Globus pallidus (tissue), 1 donor: ENCODE measurements at places on chromosomes 2 and 18.

DNA sequence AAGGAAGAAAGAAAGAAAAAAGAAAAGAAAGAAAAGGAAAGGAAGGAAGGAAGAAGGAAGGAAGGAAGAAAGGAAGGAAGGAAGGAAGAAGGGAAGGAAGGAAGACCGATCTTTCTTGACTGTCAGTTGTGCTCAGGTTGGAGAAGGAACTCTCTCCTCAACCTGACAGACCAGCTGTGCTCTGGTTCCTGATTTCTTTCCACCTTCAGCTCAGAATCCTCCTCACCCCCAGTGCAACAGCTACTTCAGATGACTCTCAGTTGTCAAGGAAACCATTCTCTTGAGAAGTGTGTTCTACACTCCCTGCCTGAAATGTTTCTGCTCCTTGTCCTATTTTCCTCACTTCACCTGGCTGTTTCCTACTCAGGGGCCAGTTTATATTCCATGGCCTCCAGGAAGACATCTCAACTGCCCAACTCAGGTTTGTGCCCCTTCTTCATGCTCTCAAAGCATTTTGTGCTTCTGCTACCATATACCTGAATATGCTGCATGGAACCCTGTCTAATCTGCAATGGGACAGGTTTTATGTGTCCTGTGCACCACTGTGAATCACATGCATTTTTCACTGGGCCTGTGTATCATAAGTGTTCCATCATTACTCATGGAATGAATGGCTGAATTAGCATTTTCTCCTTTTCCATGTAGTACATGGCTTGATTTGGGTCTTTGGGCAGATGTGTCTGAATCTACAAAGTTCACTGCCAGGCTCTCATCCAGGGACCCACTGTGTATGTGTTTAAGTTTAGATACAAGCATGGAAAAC lies 32.8 kb upstream of the DOCK10 start:
- DNase-seq = no peak

DNA sequence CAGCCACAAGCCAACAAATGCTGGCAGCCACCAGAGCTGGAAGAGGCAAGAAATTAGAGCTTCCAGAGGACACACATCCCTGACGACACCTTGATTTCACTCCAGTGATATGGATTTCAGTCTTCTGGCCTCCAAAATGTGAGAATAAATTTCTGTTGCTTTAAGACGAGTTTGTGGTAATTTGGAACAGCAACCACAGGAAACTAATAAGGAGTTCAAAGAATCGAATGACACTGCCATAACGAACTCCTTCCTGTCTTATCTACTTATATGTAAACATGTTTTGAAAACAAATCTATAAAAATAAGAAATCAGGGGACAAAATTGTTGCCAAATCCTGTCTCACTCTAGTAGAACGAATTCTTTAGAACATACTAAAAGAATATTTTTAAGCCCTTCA lies 75.8 kb downstream of the GRB14 start:
- DNase-seq = no peak

GRCh38 chr2:238938003-238938400 lies 90.1 kb downstream of the TWIST2 start:
- DNase-seq = no peak

DNA sequence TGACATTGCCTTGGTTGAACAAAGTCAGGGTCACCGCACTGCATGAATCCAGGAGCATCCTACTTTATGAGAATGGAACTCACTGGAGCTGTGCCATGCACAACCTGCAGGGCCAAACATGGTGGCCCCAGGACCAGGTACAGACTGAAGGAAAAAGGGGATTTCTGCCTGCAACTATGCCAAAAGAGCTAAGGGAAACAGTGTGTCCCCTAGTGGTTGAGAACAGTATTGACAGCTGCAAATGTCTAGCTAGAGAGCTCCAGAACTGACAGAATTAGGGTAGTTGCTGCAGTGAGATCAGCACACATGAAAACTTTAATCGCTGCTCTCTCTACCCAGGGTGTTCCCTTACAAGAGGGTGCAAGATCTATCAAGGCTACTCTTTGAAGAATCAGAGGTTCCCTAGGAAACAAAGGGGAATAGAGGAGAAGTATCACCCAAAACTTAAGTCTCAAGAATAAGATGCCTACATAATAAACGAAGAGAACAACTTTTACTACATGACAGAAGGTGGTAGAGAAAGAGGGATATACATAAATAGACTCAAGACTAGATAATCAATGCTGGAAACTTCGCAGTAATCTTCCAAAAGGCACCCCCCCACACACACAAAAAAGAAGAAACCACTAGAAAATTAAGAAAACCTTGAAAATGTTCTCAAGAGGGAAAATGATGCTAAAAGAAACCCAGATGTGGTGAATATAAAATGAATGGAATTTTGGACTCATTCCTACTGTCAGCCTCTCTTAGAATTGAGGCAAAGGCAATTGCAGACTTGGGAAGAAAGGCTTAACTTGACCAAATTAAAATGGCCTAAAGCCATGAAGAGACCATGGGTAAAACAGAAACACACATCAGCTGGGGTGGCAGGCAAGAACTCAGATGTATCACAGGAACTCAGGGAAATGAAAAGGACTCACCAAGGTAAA lies 43.6 kb upstream of the IHH start:
- peak; percentile 3 for DNase-seq

DNA sequence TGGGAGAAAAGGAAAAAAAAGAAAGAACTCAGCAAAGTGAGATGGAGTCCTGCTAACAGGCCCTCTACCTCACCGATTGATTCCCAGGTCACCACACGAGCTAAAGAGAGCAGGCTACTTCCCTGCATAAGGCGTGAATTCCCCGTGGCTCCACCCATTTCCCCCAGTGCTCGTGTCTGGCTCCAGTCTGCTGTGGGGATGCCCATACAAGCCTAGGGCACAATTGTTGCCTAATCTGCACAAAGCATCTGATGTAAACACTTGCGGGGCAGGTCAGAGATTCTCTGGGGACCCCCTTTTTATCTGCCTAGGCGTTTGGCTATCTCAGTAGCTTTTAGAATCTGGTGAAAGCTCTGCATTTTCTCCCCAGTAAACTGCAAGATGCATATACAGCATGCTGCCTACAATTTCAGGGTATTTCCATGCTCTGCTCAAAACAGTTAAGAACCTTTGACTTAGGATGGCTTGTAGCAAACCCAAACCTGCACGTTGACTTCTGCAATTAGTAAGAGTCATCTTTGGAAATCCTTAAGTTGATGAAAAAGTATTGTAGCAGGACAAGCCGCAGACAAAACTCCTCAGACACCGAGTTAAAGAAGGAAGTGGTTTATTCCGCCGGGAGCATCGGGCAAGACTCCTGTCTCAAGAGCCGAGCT lies 34.8 kb downstream of the MYO3B start:
- DNase-seq = no peak

DNA sequence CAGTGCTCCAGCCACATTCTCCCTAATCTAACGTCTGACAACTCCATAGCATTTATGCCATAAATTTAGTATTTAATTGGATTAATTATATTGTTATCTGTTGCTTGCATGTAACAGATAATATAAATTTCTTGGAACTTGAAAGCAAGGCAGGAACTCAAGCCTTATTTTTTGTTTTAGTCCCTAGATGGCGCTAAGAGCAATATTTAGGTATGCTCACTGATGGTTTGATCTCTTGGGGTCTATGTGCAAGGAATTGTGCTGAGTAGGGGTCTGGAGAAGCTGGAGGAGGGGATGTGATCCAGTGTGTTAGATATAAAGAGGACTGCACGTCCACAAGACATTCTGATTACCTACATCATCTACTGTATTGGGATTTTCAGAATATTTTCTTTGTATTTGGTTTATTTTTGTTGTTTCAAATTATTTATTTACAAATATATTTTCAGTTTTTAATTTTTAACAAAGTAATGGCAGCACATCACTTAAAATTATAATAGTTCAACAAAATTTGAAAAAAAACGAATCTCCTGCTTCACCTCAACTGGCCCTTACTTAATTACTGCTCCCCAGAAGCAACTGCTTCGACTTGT lies 32.8 kb downstream of the KATNAL2 start:
- no peak for DNase-seq

DNA sequence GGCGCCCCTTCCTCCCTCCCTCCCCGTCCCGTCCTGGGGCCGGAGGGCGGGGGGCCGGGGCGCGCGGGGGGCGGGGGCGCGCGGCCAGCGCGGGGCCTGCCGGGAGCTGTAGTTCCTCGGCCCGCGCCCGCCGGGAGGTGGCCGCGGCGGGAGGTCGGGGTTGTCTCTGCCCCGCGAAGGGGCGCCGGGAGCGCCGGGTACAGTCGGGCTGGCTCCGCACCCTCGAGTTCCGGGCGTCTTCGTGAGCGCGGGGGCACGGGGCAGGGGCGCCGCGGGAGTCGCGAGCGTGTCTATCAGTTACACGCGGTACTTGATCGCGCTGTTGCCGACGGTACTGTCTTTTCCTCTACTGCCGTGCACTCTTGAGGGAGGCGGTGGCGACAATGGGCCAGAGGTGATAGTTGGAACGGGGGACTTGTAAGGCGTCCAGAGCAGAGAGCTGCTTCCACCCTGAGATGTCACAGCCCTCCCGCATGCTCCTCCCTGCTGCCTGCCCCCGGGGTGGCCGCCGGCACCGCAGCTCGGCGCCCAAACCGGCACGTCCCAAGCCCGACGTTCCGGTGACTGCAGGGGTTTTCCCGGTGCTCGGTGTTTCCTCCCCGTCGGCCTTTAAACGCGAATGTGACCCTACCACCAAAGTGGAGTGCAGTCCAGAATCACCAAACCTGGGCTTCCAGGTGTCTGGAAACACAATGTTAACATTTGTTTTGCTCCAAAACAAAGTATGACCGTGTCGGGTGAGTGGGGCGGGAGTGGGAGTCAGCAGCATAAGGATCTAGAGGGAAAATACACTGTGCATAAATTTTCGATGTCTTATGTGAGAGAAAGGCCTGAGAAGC lies at the start of gene PRKD3:
TSS of gene PRKD3 (minus strand) at position 48 of the 839 bp plus-strand sequence. CDS start 8,309 bp downstream, outside the sequence.
- DNase-seq = peak; percentile 77

GRCh38 chr2:105714141-105714540 lies 30.6 kb upstream of the NCK2 start:
- no peak for DNase-seq

GRCh38 chr18:36729197-36729596 lies 99.6 kb downstream of the TPGS2 start:
- DNase-seq = no peak

- DNase-seq = no peak
Observed at GRCh38 chr2:227853765-227854271, 17.6 kb upstream of the DAW1 start.

GRCh38 chr2:33344230-33344629 lies 132.2 kb upstream of the RASGRP3 start:
- DNase-seq = no peak

DNA sequence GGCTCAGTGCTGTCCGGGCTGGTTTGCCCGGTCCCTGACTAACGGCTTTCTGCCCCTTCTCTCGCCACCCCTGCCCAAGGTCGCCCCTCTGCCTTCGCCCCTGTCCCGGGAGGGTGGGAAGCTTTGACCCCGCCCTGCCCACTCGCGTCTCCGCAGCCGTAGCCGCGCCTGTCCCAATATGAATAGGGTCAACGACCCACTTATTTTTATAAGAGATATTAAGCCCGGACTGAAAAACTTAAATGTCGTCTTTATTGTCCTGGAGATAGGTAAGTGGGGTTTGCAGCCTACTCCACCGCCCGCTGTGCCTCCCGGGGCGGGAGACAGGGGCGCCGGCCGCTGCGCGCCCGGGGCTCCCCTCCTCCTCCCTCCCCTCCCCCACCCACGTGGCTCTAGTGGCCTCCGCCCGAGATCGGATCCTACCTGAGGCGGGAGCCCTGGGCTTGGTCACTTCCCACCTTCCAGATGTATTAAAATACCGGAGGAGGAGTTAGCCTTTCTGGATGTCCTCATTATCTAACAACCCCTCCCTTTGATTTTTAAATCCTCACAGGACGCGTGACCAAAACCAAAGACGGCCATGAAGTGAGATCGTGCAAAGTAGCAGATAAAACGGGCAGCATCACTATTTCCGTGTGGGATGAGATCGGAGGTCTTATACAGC lies 633 bp downstream of the NABP1 start:
- DNase-seq = no peak

DNA sequence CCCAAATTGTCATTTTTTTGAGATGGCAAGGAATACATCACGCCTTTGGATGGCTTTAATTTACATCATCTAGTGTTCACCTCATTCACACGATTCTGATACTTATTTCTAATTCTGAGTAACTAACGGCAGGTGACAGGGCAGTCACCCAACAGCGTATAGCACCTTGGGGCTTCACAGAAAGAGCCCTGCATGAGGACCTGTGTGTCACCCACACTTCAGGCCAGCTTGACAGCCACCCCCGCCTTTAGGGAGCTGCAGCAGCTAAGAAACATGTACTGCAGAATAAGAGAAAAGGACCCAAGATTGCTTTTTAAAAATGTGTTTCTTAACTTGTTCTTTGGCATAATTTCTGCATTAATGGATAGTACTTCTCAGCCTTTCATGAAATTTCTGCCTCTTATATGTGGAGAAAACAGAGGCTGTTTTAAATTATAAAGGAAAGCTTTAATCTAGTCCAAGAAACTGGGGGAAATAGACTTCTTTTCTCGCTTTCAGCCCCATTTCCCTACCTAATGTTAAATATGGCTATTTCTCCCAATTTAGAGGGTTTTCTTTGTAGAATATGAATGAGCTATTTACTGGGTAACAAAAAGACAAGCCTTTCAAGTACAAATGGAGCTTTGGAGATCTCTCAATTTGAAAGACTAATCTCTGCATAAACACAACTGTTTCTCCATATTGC lies 245.1 kb downstream of the LDLRAD4 start:
- DNase-seq = no peak

DNA sequence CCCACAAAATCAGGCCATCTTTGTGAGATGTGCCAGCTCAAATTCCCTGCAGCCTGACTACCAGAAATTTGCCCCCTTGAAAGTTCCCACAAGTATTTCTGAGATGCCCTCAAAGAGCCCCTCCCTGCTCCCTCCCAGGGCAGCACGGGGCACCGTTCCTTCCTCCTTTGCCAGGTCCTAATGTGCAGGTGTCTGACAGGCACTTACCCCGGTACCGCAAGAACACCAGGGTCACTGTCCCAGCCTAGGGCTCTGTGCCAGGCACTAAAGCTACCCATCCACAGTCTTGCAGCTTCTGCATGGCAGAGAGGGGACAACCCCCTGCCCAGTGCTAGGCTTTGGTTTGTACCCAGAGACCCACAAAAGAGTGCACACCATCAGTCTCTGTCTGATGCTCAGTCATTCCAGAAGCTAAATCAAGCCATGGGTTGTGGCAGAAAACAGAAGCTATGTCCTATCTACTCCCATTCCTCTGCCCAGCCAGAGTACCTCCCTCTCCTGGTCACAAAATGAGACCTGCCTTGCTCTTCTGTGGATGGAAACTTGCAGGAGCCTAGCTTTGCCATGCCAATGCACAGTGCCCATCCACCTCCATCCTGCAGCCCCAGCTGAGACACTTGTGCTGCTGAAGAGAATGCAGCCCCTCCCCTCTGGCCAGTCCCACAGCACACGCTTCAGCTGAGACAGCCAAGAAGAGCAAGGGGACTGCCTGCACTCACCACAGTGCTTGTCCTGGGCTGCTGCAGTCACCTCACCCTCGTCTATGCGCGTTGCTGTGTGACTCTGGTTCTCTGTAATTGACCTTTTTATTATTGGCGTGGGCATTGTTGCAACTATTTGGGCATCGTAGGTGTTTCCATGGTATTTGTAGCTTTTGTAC lies 48.7 kb downstream of the INPP5D start:
- DNase-seq = no peak
